ENCODE measurements at places on chromosomes 2 and 18.

GRCh38 chr2:159557437-159558034, 58.8 kb downstream of the BAZ2B start:
- peak; percentile 4 for DNase-seq

GRCh38 chr18:45004546-45005080, 323.9 kb downstream of the SETBP1 start:
- DNase-seq, result no peak

- no peak for DNase-seq
These were observed 46.6 kb upstream of the TCF4 start for GRCh38 chr18:55634545-55634944.

DNA sequence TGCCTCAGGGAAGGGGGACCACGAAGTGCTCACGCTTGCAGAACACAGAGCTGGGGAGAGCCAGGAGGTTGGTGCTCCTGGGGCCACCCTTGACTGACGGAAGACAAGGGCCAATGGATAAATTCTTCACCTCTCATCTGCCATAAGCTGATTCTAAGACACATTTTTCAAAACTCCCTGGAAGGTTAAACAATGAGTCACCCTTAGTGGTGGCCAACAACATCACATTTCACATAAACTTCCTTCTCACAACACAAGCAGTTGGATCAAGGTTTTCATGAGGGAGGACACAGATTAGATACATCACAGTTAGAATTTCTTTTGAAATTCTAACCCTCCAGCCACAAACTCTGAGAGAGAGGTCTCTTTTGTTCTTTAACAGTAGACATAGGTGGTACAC, 713.6 kb upstream of the POU3F3 start:
- DNase-seq, result no peak

DNA sequence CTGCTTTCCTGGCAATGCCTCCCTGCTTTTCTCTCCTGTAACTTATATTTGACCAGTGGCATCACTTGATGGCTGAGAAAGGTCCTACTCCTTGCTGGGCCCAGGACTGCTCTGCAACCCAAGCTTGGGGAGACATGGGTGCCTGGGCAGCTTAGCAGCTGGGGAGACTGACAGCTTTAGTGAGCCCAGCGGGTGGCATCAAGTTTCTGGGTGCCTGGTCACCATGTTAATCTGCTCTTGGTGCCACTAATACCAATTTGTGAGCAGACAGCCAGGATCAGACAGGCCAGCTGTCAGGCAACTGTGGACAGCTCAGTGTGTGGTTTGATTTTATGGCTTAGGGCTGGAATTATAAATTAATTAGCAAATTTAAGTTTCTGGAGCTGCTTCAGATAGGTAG, 144.8 kb upstream of the GLI2 start:
- DNase-seq, result no peak

All from HuH-7 (cell line).